Trophoblast cell (in vitro differentiated cells and primary cell): ENCODE measurements at places on chromosomes 12 and 14.

DNA sequence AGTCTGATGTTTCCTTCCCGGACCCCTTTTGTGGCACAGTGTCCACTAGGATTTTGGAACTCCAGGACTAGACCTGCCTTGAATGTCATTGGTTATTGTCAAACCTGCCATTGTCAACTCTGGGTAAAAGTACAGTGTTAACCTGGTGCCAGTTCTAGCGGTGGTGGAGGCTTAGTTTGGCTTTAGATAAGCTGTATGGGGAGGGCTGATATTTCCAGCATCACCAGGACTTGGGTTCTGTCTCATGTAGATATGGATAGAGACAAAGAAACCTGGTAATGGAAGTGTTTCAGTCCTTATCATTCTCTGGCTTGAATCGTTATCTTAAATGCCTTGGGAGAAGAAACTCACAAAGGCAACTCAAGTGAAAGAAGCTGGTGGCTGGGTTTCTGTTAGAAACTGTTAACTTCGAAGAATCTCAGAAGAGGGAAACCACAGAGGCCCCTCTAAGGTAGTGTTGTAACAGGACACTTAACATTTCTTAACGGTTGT lies 10.6 kb downstream of the CHST11 start:
- no peak for DNase-seq

DNA sequence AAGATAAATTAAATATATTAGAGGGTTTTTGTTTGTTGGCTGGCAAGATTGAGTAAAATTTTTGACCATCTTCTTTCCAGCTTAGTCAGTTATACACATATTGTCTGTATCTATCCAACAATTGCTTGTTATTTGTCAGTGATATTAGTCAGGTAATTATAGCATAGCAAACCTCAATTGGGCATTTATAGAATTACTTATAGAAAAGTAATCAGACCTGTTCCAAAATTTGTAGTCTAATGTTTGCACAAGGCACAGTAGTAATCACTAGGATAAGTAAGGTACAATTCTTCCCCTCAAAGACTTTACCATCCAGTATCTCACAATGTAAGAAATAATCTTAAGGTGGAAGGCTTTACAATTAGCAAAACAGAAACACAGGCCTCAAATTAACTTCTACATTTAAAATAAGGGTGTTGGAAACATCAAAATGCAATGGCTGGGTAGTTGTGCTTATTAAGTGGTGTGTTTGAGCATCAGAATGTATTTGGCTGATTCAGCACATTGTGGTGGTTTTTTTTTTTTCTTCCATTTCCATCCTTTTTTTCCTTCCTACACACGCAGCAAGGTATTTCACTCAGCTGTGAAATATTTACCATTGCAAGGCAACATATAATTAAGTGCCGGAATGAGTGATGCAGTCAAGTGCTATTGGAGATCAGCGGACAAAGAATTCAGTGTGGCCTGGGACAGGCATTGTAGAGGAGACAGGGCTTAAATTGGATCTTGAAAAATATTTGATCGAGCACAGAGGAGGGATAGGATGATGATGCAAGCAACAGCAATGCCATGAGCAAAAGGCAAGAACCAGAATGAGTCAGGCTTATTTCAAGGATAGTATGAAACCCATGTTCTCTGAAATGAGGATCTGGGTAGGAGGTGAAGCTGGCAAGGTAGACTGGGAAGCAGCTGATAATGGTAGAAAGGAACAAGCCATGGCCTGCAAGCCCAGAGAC lies 178.2 kb downstream of the AKAP6 start:
- DNase-seq = peak; percentile 53

DNA sequence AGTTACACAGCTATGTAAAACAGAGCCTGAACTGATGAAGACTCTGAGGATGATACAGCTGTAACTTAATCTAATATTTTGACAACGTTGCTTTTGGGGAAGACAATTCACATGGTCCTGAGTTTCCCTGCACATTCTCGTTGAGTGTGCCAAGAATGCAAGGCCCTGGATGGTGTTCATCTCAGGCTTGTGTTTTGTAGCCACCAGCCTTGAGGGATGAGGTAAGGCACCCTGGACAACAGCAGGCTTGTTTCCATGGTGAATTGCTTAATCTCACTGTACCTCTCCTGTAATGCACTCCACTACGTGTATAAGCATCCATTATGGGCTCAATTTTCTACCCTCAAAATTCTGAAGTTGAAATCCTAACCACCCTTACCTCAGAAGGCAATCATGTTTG lies 2.1 kb downstream of the CATSPERB start:
- DNase-seq = no peak

DNA sequence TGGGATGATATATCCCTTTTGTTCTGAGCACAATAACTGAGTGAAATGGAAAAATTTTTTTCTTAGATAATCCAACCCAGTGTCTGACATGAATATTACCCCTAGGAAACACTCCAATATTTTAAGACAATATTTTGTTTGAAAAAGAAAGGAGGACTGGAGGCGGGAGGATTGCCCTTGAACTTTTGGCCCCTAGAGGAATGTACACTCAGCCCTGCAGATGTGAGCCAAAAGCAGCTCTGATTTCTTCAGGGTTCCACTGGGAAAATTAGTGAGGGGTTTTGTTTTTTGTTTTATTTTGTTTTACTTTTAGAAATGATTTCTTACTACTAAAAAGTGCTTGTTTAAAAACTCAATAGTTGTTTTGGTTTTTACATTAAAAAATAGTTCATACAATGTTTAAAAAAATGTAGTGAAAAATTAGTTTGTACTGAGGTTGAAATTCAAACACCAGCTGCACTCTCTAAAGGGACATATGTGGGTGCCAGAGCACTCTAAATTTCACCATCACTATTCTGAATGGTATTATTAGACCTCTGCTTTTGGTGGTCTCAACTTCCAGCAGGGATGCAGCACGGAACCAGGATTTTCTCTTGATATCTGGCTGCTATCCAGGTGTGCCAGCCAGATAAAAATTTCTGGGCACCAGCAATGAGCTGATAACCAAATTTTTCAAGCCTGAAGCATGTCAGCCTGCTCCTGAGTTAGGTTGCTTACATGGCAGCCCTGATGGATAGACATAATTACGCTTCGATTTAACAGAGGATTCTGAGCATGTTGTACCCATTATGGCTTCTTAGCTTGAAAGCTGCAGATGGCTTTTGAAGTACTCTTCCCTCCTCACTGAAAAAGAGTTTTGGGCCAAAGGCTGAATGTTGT lies 141.9 kb downstream of the ANO6 start:
- no peak for DNase-seq

DNA sequence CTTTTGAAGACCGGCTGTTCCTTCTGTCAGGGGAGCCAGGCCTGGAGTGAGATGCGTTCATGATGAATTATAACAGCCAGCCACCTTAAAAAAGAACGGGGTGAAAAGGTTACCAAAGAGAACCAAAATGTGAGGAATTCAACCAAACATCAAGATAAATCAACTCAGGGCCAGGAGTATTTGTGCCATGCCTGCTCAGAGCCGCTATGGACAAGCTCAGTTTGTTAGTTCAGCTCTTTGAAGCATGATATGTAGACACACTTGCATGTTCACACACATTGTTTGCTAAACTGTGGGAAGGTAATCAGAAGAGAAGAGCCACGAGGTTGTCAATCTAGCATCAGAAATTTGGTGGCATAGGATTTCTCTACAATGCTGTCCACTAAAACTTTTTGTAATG lies 367.4 kb upstream of the TBX3 start:
- no peak for DNase-seq

DNA sequence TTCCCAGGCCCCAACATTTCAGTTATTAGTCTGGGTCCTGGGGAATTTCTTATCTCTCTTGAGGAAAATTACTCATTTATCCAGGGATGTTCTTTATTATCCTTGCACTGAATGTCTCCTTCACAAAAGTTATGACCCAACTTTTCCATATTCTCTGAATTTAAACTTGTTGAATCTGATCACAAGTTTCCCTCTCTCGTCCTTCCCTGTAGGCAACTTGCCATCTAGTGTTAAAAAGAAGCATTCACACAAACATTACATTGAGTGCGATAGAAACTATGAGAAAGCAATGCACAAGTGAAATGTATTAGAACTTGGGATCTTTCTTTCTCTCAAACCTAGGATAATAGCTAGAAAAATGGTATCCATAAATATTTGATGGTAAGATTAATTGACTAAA lies 608.4 kb downstream of the FSCB start:
- DNase-seq = no peak

DNA sequence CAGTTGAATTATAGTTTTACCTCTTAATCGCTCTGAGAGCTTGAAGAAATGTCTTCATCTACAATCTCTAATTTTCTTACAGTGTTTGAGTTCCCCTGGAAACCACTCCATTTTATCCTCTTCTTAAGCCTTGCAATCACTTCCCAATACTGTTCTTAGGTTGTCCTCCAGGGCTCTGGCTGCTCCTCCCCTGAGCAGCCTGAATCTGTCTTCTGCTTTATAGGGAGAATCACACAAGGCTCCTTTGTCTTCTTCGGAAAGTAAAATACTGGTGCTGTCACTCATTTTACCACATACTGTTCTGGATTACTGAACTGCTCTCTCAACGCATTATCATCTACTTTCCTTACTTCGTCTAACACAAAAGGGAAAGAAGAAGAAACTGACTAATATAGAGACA lies 133.7 kb downstream of the MDGA2 start:
- no peak for DNase-seq

- DNase-seq = no peak
These were observed 64.1 kb downstream of the SOX5 start for GRCh38 chr12:23885394-23885793.

GRCh38 chr14:76104802-76105355 lies 46.8 kb upstream of the GPATCH2L start:
- DNase-seq = no peak

- DNase-seq = no peak
These were observed 130.6 kb downstream of the PRKCH start for GRCh38 chr14:61451891-61452400.

DNA sequence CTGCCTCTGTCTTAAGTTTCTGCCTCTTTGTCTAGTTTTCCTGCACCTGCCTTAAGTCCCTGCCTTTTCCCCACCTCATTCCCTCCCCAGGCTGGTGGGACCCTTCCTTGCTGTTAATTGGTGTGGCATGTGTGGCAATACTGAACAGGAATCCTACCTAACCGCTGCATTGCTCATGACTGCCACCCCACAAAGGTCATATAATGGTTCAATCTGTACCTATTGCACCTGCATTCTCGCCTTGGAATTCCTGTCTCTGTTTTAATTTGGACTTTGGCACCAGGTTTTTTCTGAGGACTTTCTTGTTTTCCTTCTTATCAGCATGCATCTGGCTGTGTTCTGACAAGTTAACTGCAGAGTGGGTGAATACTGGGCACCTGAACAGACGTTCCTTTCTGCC lies 966.2 kb upstream of the TMEM132C start:
- no peak for DNase-seq

DNA sequence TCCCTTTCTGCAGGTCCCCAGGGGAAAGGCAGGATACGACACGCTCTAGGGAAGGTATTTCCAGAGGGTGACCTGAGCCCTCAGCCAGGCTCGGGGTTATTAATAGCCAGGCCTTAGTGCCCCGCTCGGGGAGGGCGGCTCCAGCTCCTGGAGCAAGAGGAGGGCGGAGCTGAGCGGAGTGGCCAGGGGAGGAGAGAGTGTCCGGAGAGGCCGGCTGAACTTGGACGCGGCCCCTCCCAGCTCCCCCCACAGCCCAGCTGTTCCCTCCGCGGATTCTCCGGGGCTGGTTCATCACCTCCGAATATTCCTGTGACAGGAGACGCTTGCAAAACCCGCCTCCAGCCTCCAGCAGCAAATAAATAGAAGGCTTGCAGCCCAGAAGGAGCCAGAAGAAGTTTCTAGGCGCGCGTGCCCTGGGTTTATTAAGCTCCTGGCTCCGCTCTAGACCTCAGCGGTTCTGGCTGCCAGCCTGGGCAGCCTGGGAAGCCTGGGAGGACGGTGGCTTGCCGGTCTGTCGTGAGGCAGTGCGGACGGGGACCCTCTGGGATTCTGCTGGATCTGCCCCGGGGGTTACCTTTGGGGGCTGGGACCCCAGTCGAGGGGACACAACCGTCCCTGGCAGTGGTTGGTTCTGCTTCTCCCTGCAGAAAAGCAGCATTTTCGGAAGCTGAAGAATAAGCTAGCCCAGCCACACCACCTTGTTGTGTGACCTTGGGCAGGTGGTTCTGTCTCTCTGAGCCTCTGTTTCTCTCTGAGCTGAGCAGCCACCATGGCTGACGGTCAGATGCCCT lies at the start of gene HSPB8:
Gene HSPB8, plus strand, starts transcription at position 388 of the 791 bp plus-strand sequence. Its CDS starts 382 bp downstream, at position 770.
- peak; percentile 98 for DNase-seq

GRCh38 chr14:34538871-34539406 lies 562 bp downstream of the EAPP start:
- DNase-seq = no peak

DNA sequence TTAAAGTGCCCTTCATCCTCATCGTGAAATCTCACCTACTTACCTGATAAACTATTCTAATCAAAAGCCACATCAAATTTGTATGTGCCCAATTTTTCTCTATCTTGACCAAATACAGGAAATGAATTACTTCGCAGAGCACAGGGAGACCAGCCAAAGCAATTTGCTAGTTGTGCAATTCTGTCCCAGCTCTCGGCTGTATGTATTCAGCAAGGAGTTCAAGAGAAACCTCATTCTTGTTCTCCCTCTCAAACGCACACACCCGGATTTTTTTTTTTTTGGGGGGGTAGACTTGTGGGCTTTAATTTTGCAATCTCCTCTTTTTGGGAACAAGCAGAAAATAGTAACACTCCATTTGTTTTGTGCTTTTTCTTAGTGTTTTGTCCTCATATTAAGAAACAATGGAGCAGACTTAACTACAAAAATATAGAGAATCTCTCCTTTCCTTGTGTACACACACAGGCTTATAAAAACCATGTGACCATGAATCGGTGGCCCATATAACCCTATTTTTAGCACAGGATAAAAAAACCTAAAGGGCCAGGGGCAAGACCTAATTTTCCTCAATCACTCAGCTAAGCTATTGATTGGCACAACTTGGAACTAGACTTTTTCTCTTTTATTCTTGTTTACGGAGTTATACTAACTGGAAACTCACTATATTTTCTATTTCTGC lies 64.2 kb downstream of the MBIP start:
- DNase-seq = no peak

DNA sequence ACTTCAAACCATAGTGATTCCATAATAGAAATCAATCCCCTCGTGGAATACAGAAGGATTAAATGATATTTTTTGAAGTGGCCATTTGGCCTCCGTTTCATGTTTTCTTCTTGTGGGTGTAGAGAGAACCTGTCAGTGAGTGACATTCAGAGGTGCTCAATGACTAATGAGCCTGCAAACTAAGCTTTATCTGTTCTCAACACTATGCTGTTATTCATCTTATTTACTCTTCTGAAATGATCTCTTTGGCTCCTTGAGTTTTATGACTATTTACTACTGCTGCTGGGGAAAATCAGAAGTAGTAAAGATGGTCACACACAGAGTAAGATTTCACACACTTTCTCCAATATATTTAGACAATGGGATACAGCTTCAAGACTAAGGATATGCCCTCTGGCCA lies 30.4 kb downstream of the ATP2B1 start:
- DNase-seq = no peak

- no peak for DNase-seq
These were observed 1151.7 kb downstream of the VRK1 start for GRCh38 chr14:97948841-97949240.

GRCh38 chr12:105920161-105920684 lies 218.5 kb downstream of the NUAK1 start:
- peak; percentile 72 for DNase-seq

GRCh38 chr12:122878780-122879612 lies 16.9 kb downstream of the VPS37B start:
- DNase-seq = no peak

GRCh38 chr12:52336641-52337040 lies 15.4 kb upstream of the KRT83 start:
- no peak for DNase-seq
